Adrenal gland (tissue), 19 donors: ENCODE measurements at places on chromosomes 13 and 19.

- no peaks in the 10 kb centered on the region for H3K4me1 ChIP-seq
- no peaks in the 10 kb centered on the region for H3K27me3 ChIP-seq
- H3K36me3 ChIP-seq: no peaks in the 10 kb centered on the region
- no peak overlapping the region for H3K27ac ChIP-seq
- DNase-seq: no peak
- no peak overlapping the region for H3K4me3 ChIP-seq
Observed at GRCh38 chr13:85408415-85408814, 390.8 kb downstream of the SLITRK6 start.

DNA sequence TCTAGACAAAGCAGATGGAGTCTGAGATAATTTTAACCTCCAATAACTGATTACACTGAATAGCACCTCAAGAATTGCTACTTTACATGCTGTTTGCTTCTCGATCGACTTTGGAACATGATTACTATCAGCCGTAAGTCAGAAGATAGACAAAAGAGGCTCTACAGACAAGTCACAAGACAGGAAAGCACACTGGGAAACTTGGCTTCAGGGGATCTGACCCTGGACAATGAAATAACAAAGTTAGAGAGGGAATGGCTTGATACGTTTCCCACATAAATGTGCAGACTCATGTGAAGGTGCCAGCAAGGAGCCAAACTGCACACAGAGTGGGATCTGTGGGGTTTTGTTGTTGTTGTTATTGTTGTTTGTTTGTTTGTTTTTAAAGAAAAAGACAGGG is 28.5 kb downstream of the DCLK1 start:
- no peak for DNase-seq
- H3K27me3 ChIP-seq: no peaks in the 10 kb centered on the region
- no peak overlapping the region for H3K27ac ChIP-seq
- no peak overlapping the region for H3K4me3 ChIP-seq

- H3K36me3 ChIP-seq: no peaks in the 10 kb centered on the region
- H3K27ac ChIP-seq: no peak overlapping the region
- H3K4me1 ChIP-seq: no peaks in the 10 kb centered on the region
- no peak overlapping the region for H3K4me3 ChIP-seq
- H3K27me3 ChIP-seq: peaks cover 36% of the 10 kb centered on the region
Observed at GRCh38 chr13:53201454-53202225, 173.0 kb downstream of the OLFM4 start.

DNA sequence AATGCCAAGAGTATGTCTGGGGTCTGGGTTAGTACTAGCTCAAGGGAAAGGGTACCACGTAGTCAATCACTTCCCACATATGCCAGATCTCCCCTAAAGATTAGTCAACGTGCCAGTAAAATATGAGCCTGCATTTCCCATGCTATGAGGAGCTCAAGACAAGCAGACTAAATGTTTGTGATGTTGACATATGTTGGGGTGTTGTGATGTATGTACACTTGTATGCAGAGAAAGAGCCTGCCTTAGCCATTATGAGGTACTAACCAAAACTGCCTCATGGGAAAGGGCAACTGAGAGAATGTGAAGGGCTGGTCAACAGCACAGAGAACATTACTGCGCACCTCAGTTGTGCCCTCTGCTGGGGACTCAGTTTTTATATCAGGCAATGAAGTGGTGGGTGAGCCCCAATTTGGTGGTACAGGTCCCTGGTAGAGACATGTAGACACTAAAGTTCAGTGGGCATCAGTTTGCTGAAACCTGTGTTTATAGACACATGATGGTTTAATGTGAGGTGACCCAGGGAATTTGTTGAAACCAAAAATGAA is 287.0 kb downstream of the DCT start:
- DNase-seq: peak; percentile 34
- H3K36me3 ChIP-seq: no peaks in the 10 kb centered on the region
- no peaks in the 10 kb centered on the region for H3K27me3 ChIP-seq
- no peaks in the 10 kb centered on the region for H3K4me1 ChIP-seq
- no peak overlapping the region for H3K27ac ChIP-seq

DNA sequence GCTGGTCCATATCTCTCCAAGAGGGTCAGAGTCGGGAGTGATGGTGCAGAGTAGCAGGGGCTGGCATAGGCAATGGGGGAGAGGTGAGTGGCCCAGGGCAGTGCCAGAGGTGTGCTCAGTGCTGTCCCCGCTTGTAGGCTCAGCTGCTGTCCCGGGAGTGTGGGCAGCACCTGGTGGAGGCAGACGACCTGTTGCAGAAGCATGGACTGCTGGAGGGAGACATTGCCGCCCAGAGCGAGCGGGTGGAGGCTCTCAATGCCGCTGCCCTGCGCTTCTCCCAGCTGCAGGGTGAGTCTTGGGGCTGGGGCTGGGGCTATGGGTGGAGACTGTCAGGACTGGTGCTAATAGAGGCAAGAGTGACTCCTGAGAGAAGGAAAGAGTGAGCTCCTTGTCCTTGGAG is 39.3 kb downstream of the SPTBN4 start:
- no peak overlapping the region for H3K4me3 ChIP-seq
- H3K36me3 ChIP-seq: no peaks in the 10 kb centered on the region
- no peak for DNase-seq
- H3K27ac ChIP-seq: no peak overlapping the region

GRCh38 chr13:99311748-99312492 is 4.7 kb upstream of the GPR183 start:
- H3K4me1 ChIP-seq: peaks cover 15% of the 10 kb centered on the region
- no peaks in the 10 kb centered on the region for H3K27me3 ChIP-seq
- peak overlapping the region; percentile 72 for H3K27ac ChIP-seq
- H3K4me3 ChIP-seq: no peak overlapping the region
- no peak for DNase-seq

GRCh38 chr13:105984646-105985045 is 550.8 kb downstream of the EFNB2 start:
- H3K4me3 ChIP-seq: no peak overlapping the region
- H3K27me3 ChIP-seq: no peaks in the 10 kb centered on the region
- H3K36me3 ChIP-seq: no peaks in the 10 kb centered on the region
- no peaks in the 10 kb centered on the region for H3K4me1 ChIP-seq
- no peak overlapping the region for H3K27ac ChIP-seq

GRCh38 chr13:26228096-26228495 is 6.0 kb upstream of the RNF6 start:
- H3K4me1 ChIP-seq: peaks cover under 1% of the 10 kb centered on the region
- no peak overlapping the region for H3K27ac ChIP-seq
- DNase-seq: no peak
- H3K27me3 ChIP-seq: no peaks in the 10 kb centered on the region
- no peak overlapping the region for H3K4me3 ChIP-seq

- no peak overlapping the region for H3K4me3 ChIP-seq
- H3K27ac ChIP-seq: no peak overlapping the region
- no peaks in the 10 kb centered on the region for H3K36me3 ChIP-seq
- H3K27me3 ChIP-seq: no peaks in the 10 kb centered on the region
- no peak for DNase-seq
Observed at GRCh38 chr13:88887045-88887662, 1216.0 kb downstream of the SLITRK5 start.

DNA sequence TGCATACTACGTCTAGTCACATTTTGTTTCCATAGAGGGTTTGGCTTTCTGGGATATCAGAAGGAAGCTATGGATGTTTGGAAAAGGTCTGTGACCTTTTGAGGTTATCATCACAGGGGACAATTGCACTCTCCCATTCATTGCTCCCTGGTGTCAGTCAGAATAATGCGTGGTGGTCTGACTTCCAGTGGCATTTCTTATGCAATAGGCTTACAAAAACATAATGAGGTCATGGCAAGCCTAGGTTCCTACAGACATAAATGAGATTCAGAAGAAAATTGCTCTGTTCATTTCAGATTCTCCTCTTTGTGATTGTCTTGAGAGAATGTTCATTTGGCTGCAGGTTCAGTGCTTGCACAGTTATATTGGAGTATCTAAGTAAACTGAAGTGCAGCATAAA is 54.6 kb downstream of the ARHGAP35 start:
- H3K27me3 ChIP-seq: no peaks in the 10 kb centered on the region
- no peak for DNase-seq
- no peak overlapping the region for H3K4me3 ChIP-seq
- H3K36me3 ChIP-seq: no peaks in the 10 kb centered on the region

DNA sequence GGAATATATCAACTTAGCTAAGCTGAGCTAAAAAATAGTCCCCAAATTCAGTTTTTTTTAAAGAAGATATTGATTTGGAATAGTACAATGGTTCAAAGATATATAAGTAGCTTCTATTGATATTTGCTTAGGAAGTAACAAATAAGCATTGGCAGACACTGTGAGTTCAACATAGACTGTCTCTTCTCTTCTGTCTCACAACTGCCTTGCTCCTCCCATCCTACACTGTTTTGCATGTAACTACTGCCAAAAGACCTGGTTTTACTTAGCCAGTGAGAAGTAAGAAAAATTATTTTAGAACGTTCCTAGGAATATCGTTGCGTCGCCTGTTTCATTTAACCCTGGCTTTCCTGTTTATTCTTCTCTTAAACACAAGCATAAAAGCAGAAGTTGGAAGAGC is 859.0 kb upstream of the SPRY2 start:
- no peaks in the 10 kb centered on the region for H3K27me3 ChIP-seq
- no peaks in the 10 kb centered on the region for H3K4me1 ChIP-seq
- no peak overlapping the region for H3K27ac ChIP-seq
- H3K36me3 ChIP-seq: no peaks in the 10 kb centered on the region
- no peak for DNase-seq
- no peak overlapping the region for H3K4me3 ChIP-seq

DNA sequence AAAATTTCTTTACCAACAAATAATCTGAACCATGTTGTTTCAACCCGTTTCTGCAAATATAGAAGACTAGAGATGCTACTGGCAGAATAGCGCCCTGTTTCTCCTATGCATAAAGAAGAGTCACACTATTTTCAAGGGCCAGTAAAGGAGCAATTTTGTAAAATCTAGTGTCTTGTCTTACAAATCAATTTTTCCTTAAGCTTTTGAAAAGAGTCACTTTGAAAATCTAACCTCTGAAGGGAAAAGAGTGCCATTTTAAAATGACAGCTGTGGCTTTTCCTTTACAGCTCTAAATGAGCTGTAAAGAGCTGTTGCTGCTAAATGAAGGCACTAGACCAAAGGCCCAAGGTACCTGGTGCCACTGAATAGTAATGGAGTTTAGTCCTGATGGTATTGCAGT is 16.9 kb upstream of the GTF2F2 start:
- H3K27ac ChIP-seq: no peak overlapping the region
- no peak for DNase-seq
- no peaks in the 10 kb centered on the region for H3K36me3 ChIP-seq

- no peaks in the 10 kb centered on the region for H3K36me3 ChIP-seq
- DNase-seq: no peak
- H3K27ac ChIP-seq: no peak overlapping the region
- H3K27me3 ChIP-seq: no peaks in the 10 kb centered on the region
Observed at GRCh38 chr13:100506154-100506553, 82.4 kb downstream of the GGACT start.

GRCh38 chr19:51637362-51637978 is 7.3 kb upstream of the SIGLEC5 start:
- no peak for DNase-seq
- no peaks in the 10 kb centered on the region for H3K4me1 ChIP-seq
- no peak overlapping the region for H3K4me3 ChIP-seq
- peaks cover 7% of the 10 kb centered on the region for H3K27me3 ChIP-seq

DNA sequence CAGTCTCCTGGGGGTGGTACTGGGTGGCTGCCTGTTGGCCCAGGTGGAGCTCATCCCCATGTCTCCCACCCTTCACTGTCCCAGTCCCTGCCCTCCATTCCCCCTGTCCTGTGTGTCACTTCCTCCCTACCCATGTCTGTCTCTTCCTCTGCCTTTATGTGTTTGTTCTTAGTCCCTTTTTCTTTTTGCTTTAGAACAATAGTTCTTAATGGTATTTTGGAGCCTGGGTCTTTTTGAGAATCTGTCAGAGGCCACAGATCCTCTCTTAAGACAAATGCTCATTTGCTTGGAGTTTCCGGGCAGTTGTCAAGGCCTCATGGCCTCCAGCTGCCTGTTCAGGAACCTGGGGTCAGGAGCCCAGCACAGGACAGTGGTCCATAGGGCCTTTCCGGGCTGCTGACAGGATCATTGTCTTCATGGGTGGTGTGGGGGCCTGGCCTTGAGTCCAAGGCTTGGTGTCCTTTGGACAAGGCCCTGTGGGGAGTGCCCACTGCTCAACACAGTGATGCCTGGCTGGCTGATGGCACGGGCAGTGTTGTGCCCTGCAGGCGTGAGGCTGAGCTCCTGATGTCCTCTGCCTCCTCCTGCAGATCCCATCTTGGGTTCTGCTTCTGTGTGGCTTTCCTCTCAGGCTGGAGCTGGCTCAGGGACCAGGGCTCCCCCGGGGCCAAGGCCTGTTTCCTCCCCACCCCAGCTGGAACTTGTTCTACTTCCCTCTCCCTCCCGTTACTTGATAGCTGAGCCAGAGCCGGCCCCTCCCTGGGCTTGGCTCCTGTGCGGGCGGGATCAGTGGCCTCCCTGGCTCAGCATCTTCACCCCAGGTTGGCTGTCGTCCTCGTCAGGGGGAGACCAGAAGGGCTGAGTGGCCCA is 3.5 kb downstream of the EGLN2 start:
- H3K4me3 ChIP-seq: no peak overlapping the region
- H3K4me1 ChIP-seq: peaks cover 57% of the 10 kb centered on the region
- H3K36me3 ChIP-seq: peaks cover 19% of the 10 kb centered on the region

DNA sequence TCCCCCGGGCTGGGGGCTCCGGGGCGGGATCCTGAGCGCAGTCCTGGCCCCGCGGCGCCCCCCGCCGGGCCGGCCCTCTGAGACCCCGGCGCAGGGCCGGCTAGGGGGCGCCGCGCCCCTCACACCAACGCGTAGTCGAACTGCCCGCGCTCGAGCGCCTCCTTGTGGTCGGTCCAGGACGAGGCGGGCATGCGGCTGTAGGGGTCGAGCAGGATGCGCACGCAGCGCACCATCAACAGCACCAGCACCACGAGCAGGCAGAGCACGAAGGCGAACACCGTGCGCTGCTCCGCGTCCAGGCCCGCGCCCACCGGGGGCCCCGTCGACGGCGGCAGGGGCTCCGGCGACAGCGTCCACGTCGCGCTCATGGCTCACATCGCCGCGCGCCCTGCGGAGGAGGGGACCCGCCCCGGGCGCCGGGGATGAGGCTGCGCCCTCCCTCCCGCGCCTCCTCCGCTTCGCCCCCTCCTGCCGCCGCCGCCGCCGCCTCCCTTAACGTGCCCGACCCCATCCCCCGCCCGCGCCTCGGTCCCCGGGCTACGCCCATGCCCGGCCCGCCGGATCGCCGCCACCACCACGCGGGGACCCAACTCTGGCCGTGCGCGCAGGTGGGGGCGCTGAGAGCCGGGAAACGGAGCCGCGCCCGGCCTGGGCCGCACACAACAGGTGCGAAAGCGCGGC is 624 bp downstream of the CTXN1 start:
- H3K27me3 ChIP-seq: no peaks in the 10 kb centered on the region
- no peak overlapping the region for H3K4me3 ChIP-seq

GRCh38 chr19:17855280-17856152 is 4.2 kb upstream of the RPL18A start:
- peak; percentile 80 for DNase-seq
- no peak overlapping the region for H3K4me3 ChIP-seq
- no peak overlapping the region for H3K27ac ChIP-seq
- no peaks in the 10 kb centered on the region for H3K36me3 ChIP-seq
- peaks cover 1% of the 10 kb centered on the region for H3K4me1 ChIP-seq
- no peaks in the 10 kb centered on the region for H3K27me3 ChIP-seq

DNA sequence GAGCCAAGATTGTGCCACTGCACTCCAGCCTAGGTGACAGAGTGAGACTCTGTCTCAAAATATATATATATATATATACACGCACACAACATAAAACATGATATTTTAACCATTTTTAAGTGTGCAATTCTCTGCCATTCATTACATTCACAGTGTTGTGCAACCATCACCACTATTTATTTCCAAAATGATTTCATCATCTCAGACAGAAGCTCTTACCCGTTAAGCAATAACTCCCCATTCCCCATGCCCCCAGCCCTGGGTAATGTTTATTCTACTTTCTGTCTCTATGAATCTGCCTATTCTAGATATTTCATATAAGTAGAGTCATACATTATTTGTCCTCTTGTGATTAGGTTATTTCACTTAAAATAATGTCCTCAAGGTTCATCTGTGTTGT is 20.3 kb downstream of the WDR88 start:
- H3K4me1 ChIP-seq: no peaks in the 10 kb centered on the region
- H3K4me3 ChIP-seq: no peak overlapping the region
- no peaks in the 10 kb centered on the region for H3K27me3 ChIP-seq
- H3K27ac ChIP-seq: no peak overlapping the region
